T-cell (primary cell): ENCODE measurements at places on chromosomes 11 and 22.
A peak's percentile ranks its signal among the peaks of the same experiment; 100 is the strongest.

- DNase-seq = no peak
Measured at GRCh38 chr22:36871669-36872081, 10.9 kb downstream of the NCF4 start.

- DNase-seq = peak; percentile 16
Measured at GRCh38 chr22:41217553-41218157, 12.5 kb downstream of the L3MBTL2 start.

- DNase-seq = no peak
Measured at GRCh38 chr11:66713746-66714480, 15.1 kb downstream of the SPTBN2 start.

GRCh38 chr11:41522391-41522790, 62.9 kb upstream of the LRRC4C start:
- no peak for DNase-seq

- no peak for DNase-seq
Measured at GRCh38 chr11:13339195-13340153, 61.9 kb downstream of the BMAL1 start.

- DNase-seq = no peak
Measured at GRCh38 chr22:25360891-25361645, 141.6 kb downstream of the CRYBB2 start.

DNA sequence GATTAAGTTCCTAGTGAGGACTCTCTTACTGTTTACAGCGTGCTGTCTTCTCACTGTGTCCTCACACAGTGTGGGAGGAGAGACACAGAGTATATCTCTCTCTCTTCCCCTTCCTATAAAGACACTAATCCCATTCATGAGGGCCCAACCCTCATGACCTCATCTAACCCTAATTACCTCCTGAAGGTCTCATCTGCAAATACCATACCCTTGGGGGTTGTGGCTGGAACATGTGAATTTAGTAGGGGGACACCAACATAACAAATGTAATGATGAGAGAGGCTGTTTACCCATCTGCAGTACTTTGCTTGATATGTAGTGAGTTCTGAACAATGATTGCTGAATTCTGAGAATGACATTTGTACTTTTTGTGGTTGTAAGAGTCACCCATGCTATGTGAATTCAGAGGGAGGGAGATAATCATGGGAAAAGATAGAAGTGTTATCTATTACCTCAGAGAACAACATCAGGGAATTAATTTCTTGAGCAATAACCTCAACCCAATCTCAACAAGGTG, 4.9 kb upstream of the OR52W1 start:
- DNase-seq = no peak

DNA sequence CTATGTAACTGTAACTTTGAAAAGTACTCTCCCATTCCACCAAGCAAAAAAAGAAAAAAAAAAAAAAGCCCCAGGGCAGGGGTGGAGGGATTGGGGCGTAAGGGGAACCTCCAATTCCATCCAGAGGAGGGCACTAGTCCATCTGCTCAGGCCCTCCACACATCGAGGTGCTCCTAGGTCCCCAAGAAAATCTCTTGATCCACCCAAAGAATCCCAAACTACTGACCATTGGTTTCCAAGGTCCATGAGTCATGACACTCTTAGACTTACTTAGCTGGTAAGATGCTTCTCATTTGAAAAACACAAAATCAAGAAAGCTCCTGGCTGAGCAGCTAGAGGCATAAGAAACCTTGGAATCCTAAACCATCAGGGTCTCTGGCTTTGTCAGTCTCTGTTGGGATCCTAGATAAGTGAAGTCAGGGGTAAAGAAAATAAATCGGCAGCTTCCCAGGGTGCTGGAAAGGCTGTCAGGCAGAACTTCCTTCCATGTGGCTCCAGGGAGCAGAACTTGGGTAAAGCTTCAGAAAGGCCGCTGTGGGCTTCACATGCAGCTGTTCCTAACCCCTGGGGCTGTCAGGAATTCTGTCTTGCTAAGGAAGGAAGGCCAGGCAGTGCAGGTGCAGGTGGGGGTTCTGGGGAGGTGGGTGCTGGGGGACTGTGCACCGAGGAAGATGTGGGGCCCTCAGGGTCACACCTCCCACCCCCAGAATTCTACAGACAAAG, 49.4 kb upstream of the ADA2 start:
- no peak for DNase-seq

DNA sequence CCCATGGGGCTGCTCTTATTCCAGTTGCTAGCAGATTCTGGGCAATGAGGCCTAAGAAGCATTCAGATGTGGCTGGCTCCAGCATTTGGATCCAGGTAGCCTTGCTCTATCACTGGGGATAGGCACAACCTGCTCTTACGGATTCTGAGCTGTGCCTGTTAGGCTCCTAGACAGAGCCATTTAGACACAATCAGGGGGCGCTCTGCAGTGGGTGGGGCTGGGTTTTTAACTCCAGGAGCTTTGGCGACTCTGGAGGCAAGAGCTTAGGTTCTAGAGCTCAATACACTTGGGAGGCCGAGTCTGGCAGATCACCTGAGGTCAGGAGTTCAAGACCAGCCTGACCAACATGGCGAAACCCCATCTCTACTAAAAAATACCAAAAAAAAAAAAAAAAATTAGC, 32.0 kb downstream of the KCNC1 start:
- DNase-seq = no peak
